Activated T-cell treated with anti-CD3 and anti-CD28 coated beads, Interleukin-2, amount 50 U/mL, for 48 hours (primary cell): ENCODE measurements at places on chromosomes 12 and 14.

DNA sequence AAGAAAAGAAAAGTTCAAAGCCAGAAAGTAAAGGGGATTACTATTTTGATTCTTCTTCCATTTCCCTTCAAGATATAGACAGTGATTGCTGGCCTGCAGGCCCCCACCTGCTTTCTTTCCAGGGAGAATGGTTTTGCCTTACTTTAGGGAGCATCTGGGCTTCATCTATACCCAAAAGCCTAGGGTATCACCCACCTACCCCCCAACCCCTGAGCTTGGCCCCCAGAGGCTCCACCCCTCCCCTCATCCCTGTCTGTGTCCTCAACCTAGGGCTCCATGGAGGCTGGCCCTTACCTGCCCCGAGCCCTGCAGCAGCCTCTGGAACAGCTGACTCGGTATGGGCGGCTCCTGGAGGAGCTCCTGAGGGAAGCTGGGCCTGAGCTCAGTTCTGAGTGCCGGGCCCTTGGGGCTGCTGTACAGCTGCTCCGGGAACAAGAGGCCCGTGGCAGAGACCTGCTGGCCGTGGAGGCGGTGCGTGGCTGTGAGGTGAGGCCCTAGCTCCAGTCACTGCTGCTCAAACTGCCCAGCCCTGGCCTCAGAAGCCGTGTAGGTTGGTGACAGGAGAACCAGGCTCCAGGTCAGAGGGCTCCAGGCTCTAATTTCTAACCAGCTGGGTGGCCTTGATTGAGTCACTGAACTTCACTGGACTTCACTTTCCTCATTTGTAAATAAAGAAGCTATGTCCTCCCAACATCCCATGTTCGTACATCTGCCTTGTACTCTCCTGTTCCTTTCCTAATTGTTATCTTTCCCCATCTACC is 13.6 kb downstream of the ARHGEF40 start:
- no peak for DNase-seq

- no peak for DNase-seq
These were observed 222.6 kb downstream of the NUAK1 start for GRCh38 chr12:105915997-105916759.

GRCh38 chr14:105430565-105430964 is 10.9 kb downstream of the MTA1 start:
- no peak for DNase-seq

GRCh38 chr14:73736842-73737241 is 22.7 kb upstream of the PNMA1 start:
- DNase-seq: no peak

- DNase-seq: no peak
These were observed 87.7 kb downstream of the PTPRB start for GRCh38 chr12:70549340-70550179.

DNA sequence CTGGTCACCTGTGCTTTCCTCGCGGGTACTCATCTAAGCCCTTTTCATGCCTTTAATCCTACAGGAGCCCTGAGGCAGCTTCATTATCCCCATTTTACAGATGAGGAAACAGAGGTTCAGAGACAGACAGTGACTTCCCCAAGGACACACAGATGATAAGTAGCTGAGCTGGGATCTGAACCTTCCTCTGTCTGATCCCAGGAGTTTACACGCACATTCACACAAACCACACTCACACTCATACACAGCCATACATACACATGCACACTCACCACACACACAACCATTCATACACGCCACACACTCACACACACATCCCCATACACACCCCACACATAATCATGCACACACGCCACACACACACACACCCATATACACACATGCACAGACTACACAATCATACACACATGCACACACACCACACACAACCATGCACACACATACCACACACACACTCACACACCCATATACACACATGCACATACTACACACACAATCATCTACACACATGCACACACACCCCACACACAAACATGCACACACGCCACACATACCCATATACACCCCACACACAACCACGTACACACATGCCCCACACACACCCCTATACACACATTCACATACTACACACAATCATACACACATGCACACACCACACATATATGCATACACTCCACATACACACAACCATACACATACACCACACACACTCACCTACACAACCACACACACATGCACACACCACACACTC is 2.7 kb downstream of the TMEM119 start:
- no peak for DNase-seq

GRCh38 chr12:75086091-75087038 is 123.3 kb downstream of the KCNC2 start:
- no peak for DNase-seq

DNA sequence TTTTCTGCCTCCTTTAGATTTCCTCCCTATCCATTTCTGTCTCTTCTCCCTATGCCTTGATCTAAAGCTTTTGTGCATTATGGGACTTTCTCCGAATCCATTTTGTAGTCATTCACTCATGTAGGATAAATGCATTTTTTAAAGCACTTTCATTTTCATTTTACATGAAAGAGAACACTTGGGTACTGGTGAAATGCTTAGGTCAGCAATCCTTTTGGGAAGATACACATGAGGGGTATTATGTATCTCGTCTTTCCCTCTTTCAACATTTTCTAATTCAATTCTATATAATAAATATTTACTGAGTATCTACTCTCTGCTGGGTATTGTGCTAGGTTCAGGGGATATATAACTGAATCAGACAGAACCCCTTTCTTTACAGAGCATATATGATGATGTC is 577.6 kb downstream of the NRXN3 start:
- no peak for DNase-seq

- no peak for DNase-seq
These were observed 130.8 kb upstream of the BMP4 start for GRCh38 chr14:54087376-54087775.

- DNase-seq: peak; percentile 51
These were observed 891 bp downstream of the PLEKHA5 start for GRCh38 chr12:19130224-19131024.

DNA sequence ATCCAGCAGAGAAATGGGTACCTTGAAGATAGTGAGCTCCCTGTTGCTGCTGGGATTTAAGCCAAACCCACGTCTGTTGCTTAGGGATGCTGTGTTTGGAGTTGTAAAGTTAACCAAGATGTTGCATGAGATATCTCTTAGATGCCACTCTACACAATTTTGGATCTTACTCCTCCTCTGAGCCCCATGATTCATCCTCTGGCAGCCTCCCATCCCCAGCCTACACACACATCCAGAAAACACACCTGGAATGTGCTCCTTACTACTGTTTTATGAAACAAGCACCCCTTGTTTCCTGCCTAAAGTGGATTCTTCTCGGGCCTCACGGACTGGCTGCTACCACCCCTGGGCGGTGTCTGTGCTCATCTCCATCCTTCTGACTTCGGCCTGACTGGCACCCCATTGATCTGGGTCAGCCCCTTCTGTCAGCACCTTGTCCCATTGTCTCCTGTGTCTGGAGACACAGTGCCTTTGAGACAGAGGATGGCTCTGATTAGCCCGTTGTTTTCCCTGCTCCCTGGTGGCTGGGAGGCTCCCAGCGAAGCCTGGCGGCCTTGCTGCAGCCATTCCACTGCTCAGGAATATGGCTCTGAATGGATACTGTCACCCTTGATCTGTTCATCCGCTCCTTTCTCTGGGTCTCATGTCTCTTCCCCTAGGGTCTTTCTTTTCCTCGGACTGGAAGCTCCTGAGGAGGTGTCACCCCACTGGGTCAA is 24.3 kb downstream of the TSPAN9 start:
- DNase-seq: no peak

DNA sequence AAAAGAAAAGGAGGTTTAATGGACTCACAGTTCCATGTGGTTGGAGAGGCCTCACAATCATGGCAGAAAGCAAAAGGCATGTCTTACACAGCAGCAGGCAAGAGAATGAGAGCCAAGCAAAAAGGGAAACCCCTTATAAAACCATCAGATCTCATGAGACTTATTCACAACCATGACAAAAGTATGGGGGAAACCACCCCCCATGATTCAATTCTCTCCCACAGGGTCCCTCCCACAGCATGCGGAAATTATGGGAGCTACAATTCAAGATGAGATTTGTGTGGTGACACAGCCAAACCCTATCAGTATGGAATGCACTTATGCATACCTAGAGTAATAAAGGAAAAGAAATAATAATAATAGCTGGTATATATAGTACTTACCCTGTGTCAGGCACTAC is 4.5 kb upstream of the GLIPR1 start:
- peak; percentile 56 for DNase-seq

- no peak for DNase-seq
These were observed 148.3 kb upstream of the GRIN2B start for GRCh38 chr12:14129611-14130195.

DNA sequence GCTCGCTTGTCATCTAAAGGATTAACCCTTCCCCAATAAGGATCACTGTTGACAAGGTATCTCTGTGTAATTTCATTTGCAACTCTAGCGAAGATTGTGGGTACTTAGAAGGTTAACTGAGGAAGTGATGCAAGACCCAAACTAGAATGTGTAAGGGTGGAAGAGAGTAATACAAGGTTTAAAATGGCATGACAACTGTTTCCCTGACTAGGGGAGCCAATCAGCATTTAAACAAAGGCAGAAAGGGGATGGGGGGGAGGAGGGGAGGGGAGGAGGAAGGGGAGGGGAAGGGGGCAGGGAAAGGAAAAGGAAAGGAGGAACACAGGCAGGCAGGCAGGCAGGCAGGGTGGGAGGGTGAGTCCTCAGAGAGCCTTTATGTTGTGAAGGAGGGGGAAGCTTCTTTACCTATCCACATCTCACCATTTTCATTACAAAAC is 31.1 kb downstream of the NRDE2 start:
- DNase-seq: no peak

DNA sequence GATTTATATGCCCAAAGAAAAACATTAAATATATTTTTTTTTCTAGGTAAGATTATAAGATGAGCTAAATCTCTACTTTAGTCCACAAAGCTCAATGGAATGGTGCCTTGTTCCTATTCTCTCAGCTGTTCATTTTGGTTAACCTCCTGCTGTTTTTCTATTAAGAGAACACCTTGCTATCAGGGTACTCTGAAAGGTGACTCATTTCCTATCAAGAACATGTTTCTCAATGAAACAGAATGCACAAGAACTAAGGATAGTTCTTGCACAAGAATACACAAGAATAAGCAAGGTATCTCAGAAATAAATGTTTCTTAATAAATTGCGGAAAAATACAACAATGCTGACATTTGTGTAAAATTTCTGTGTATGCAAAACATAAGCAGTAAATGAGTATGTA is 14.1 kb downstream of the ABCD2 start:
- no peak for DNase-seq

- no peak for DNase-seq
These were observed 408.5 kb upstream of the RGS6 start for GRCh38 chr14:71523630-71524319.

GRCh38 chr14:94989946-94990345 is 167.4 kb downstream of the DICER1 start:
- DNase-seq: no peak

GRCh38 chr12:132776816-132777568 is 15.4 kb upstream of the ANKLE2 start:
- no peak for DNase-seq

DNA sequence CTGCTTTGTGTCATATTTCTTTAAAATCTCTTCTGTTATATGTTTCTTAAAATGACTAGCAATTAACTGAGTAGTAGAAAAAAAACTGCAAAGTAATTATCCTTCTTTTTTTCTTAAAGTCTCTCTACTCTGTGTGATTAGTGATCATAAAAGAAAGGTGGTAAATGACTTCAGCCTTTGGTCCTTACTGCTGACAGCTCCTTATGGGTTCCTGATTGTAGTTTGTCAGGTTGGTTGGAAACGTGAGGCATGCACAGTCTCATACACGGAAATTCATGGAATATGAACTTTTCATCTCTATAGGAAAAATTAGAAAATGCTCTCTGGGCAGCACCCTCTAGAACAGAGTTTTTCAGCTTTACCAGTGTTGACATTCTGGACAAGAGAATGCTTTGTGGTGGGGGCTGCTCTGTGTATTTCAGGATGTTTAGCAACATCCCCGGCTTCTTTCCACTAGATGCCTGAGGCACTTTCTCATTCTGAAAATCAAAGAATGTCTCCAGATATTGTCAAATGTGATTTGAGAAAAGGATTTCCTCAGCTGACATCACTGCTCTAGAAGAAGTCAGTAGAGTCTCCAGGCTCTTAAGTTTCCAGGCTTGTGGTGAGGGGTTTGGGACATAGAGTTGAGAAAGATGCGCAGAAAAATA is 121.0 kb downstream of the PIK3C2G start:
- no peak for DNase-seq

GRCh38 chr14:72790887-72791566 is 102.9 kb downstream of the DPF3 start:
- DNase-seq: no peak
